ENCODE measurements at places on chromosomes 5 and 9.

DNA sequence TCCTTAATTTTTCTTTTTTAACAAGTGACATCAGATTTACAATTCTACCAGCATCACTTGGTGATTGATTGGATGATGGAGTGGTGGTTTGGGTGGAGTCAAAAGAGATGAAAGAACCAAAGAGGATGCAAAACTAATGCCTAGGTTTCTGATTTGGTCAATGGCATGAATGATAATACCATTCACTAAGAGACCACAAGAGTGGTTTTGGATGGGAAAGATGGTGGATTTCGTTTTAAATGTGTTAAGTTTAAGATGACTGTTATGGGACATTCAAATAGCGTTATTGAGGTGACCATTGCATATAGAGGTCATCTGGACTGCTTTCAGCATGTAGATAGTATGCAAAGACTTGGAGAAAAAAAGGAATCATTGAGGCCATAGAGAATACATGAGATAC is 3.6 kb downstream of the SMC5 start:
- DNase-seq: no peak

- DNase-seq: no peak
Measured at GRCh38 chr5:116681334-116682013, 106.9 kb upstream of the SEMA6A start.

GRCh38 chr5:112857866-112858265 is 3.2 kb upstream of the SRP19 start:
- DNase-seq: no peak

- no peak for DNase-seq
Measured at GRCh38 chr5:158905281-158905680, 194.4 kb downstream of the EBF1 start.

- DNase-seq: peak; percentile 63
Measured at GRCh38 chr9:123550797-123551196, 194.8 kb downstream of the CRB2 start.

- peak; percentile 74 for DNase-seq
Measured at GRCh38 chr5:35924950-35925722, 13.3 kb downstream of the CAPSL start.

- peak; percentile 99 for DNase-seq
Measured at GRCh38 chr5:169803077-169803981, 166.3 kb downstream of the DOCK2 start.

- DNase-seq: no peak
Measured at GRCh38 chr5:135576075-135576599, 2.7 kb downstream of the CXCL14 start.

DNA sequence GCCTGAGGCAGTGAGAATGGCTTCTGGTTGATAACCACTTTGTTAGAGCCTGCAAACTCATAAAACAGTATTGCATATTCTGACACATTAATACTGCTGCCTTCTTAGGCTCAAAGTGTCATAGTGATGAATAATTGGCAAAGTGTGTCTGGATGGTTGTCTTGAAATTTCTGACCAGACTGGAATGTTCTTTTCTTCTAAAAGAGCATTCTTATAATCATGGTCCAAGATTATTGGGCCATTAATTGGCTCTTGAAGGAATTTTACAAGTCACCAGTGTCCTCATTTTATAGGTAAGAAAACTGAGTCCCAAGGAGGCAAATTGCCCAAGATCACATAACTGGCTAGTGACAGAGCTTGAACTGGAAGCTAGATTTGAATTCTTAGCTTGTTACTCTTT is 111.7 kb downstream of the PCSK1 start:
- no peak for DNase-seq

DNA sequence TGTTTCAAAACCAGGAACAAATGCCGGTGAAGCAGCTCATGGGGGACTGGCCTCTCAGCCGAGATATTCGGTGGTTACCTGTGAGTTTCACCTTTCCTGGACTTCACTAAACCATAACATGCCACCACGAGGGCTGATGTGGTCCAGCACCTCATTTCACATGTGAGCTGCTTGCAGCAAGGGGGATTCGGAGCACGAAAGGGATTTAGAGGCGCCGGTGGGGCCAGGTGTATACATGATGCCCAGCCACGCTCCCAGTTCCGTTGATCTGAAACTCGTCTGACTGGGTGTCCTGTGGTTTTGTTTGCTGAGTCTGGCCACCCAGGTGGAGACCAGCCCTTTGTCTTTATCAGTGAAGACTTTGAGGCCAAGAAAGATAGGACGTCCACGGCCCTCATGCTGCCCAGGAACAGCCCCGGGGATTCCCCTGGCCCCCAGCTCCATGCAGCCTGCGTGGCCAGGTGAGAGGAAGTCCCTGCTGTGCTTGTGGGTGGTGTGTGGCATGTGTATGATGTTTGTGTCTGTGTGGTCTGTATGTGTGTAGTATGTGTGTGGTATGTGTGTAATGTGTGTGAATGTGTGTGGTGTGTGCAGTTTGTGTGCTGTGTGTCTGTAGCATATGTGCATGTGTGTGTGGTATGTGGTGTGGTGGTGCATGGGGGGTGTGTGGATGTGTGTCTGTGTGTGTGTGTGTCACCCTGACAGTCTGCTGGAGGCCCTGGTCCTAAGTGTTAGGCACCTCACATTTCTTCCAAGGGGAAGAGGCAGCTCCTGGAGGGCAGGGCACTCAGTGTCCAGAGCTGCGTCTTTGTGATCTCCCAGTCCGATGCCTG is 23.4 kb downstream of the PHF2 start:
- DNase-seq: no peak

DNA sequence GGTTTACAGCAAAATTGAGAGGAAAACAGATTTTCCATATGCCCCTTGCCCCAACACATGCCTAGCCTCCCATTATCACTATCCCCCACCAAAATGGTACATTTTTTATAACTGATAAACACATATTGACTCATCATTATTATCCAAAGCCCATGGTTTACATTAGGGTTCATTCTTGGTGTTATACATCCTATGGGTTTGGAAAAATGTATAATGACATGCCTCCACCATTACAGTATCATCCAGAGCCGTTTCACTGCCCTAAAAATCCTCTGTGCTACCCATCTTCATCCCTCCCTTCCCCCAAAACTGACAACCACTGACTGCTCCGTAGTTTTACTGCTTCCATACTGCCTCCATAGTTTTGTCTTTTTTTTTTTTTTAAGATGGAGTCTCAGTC is 111.1 kb downstream of the ACTL7B start:
- DNase-seq: no peak

DNA sequence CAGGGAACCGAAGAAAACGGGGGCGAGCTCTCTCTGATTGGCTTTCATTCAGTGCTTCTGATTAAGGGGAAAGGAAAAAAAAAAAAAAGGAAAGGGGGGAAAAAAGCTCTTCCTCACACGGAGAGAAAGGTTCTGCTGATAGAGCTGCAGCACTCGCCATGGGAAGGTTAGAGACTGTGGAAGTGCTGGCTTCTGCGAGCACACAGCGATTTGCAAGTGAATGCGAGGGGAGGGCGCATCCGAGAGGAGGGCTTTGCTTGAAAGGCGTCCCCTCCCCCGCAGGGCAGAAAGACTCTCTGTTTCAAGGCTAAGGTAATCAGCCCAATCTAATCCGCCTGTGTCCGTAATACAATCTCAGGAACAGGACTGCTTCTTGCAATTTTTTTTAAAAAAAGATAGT is at the start of gene CDH10:
TSS of gene CDH10 (minus strand) at position 218 of the 400 bp plus-strand sequence. CDS start 51,488 bp downstream, outside the sequence.
- DNase-seq: peak; percentile 4

DNA sequence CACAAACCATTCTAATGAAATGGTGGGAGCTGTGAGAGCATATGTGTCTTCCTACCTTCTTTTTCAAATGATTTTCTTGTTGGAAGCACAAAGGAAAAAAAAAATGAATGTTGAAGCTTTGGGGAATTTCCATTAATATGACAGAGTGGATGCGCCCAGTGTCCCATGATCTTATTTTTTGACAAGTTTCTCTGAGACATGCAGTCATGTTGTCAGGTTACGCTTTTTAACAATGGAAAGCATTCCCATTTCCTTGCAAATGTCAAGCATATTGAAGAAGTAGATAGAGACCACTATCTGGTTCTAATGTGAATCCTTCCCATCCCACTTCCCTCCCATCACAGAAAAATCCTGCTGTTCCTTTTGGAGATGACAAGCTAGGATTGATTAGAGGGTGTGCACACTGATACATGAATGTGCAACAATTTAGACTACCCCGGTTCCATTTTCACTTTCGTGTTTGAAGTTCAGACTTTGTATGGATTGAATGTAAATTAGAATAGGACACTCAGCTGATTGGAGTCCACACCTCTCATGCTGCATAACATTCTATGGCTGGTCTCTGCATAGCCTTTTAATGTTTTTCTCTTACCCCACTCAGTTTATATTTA is 919.4 kb downstream of the TLE4 start:
- DNase-seq: no peak

- peak; percentile 42 for DNase-seq
Measured at GRCh38 chr5:138654281-138654867, 79.2 kb upstream of the HSPA9 start.

DNA sequence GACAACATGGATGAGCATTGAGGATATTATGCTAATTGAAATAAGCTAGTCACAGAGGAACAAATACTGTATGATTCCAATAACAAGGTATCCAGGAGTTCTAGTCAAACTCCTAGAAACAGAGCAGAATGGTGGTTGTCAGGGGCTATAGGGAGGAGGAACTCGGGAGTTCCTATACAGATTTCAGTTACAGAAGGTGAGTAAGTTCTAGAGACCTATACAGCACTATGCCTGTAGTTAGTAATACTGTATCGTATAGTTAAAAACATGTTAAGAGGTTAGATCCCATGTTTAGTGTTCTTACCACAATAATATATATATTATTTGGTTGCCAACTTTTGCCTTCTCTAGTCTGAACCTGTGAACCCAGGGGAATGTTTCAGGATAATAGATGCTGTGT is 7.9 kb upstream of the OXCT1 start:
- DNase-seq: no peak

- DNase-seq: no peak
Measured at GRCh38 chr5:155834271-155834975, 492.5 kb upstream of the SGCD start.

GRCh38 chr5:179618923-179619554 is 4.4 kb downstream of the HNRNPH1 start:
- DNase-seq: no peak

GRCh38 chr5:57725658-57726504 is 243.3 kb upstream of the ACTBL2 start:
- DNase-seq: no peak

DNA sequence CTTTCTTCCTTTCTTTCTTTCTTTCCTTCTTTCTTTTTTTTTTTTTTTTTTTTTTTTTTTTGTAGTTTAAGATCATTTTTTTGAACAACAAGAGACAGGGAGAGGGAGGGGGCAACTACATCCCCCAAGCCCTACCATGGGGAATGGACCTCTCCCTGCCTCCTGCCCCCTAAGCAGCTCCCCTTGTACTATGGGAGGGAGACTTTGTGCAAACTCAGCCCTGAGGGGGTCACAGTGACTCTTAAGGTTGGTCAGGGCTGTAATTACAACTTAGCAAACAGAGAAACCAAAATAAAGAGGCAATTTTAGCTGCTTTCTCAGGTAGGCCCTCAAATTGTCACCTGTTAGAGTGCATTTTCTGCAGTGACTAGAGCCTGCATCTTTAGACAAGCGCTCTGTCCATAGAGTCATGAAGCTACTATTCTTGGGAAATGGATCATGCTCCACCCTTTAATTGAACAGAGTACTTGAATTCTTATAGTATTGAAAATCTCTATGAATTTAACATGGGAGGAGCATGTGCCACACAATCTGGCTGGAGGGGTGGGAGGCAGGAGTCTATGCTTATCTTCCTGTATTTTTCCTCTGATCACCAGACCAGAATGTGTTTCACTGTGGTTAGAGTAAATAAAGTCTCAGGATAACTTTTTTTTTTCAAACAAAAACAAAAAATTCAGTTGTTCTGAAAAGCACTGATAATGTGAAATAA is 24.3 kb upstream of the PIK3R1 start:
- DNase-seq: no peak

GRCh38 chr5:31237174-31237573 is 43.7 kb downstream of the CDH6 start:
- DNase-seq: no peak

- DNase-seq: no peak
Measured at GRCh38 chr5:135341696-135342550, 57.1 kb downstream of the MACROH2A1 start.

DNA sequence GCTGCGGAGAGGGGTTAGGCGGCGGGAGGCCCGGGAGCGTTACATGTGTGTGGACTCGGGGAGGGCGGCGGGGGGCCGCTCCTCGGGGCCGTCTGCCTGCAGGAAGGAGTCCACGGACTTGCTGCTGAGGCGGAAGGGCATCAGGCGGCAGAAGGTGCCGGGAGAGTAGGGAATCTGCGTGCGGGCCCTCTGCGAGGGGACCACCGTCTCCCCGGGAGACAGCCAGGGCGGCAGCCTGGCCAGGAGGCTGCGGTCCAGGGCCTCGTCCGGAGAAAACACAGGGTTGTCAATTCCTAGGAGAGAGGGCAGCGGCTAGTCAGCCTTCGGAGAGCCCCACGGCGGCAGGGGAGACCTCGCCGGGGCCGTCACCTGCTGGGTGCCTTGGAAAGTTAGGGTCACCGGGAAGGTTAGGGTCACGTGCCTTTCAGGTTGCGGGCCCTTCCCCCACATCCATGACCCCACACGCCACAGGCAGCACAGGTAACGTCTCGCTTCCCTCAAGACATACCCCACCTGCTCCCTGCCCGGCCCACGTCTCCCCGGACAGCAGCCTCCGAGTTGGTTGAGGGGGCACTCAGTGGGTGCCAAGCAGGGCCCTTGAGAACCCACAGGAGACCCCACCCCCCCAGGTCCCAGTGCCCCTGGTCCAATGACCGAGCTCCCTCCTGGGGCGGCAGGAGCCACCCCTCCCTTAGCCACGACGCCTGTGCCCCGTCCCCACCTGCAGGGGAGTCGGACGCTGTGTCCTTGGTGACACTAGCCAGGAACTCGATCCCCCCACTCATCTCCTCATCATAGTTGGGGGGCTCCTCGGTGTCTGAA is 32.1 kb downstream of the EXOC3 start:
- no peak for DNase-seq

DNA sequence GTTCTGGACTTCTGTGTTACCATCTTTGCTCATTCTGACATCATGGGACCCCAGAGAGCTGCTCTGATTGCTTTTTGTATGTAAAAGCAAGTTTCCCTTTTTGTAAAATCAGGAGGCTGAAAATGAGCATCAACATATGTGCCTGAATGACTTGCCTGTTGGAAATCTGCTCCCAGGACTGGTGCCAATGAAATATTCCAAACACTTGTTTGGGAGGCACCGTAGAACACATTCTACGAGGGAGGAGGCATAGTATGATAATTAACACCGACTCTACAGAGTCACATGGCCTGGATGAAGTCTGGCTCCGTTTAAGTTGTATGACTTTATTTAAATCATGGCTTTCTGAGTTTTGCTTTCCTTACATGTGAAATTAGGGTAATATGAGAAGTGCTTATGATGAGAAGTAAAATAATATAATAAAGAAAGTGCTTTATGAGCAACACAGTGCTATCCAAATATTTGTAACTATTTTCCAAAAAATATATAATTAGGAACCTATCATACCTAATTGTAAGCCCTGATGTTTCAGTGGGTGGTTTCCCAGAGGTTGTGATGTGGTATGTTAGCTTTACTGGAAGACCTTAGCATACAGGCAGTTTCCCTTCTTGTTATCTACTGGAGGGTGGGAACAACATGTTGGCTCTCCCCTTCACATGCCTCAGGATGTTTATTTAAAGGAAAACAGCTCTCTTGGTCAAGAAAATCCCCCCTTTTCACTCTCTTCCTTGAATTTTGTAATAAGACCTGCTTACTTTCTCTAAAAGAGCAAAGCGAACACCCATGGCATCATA is 238.1 kb downstream of the FBXL7 start:
- DNase-seq: peak; percentile 43

GRCh38 chr9:13278023-13278367 is 1.5 kb downstream of the MPDZ start:
- no peak for DNase-seq
